ENCODE measurements at places on chromosomes 12 and 14.

- DNase-seq = no peak
These were observed 40.8 kb downstream of the CCNK start for GRCh38 chr14:99522025-99522401.

GRCh38 chr12:120224304-120225199, 23.6 kb upstream of the RPLP0 start:
- no peak for DNase-seq

- DNase-seq = no peak
These were observed 1.5 kb downstream of the VRTN start for GRCh38 chr14:74349757-74350156.

GRCh38 chr12:124188561-124189405, 106.1 kb upstream of the RFLNA start:
- DNase-seq = no peak

DNA sequence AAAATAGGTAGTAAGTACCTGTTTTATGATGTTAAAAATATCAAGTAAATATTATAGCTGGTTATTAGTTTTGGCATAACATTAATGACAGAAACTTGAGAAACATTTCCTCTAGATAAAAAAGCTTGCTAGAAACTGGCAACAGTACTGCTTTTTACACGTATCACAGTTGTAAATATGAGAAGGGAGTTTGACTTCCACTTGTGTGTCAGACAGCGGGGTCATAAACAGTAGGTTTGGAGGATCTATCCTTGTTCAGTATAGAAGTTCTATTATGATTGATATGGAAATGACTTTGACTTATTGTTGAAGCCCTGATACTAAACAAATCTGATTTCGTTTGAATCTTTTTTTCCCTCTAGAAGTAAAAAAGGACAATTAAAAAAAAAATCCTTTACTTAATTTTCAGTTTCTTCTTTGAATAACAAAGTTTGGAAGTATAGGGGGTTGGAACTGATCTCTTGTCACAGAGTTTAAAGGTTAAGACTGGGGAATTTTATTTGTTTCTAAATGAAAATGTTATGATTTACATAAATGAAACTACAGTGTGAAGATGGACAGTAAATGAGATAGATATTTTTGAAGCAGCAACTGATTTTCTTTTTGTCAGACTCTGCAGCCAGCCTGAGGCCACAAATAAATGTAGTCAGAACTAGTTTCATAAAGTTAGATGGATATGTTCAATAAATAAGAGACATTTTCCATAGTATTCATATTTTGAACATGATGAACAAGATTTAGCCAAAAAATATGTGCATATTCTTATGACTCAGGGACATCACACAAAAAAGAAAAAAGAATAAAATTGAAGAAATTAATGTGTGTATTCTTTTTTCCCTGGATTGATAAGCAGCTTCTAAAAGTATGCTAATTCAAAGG, 50.1 kb downstream of the WNK1 start:
- no peak for DNase-seq

DNA sequence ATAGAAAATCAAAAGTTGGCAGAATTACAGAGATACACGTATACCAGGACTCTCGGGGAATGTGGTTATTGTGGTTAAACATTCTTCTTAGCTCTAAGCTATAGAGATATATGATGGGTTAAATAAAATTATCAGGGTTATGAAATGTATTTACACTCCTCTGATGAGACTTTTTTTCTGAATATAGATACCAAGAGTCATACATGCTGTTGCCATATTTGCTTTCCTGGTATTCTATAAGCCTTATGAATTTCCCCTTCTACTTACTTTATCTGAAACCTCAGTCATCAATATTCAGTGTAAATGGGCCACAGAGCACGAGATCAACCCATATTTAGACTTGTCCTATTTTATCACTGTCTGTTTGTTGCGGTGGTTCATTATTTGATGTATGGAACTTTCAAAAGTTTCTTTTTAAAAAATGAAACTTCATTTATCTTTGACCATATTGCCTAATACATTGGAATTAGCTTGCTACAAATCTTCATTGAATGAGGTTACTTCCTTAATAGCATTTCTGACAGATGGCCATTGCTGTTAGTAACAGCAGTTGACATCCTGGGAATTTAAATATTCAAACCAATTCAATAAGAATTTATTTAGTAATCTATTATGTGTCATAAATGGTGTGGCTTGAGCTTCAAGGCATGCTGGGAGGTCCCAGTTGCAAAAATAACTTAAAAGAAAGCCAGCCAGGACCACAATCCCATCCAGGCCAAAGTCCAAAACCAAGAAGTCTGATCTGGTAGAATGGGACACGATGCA, 393.5 kb downstream of the PCNX1 start:
- DNase-seq = no peak

GRCh38 chr14:105247715-105248367, 492 bp upstream of the BTBD6 start:
- DNase-seq = no peak

DNA sequence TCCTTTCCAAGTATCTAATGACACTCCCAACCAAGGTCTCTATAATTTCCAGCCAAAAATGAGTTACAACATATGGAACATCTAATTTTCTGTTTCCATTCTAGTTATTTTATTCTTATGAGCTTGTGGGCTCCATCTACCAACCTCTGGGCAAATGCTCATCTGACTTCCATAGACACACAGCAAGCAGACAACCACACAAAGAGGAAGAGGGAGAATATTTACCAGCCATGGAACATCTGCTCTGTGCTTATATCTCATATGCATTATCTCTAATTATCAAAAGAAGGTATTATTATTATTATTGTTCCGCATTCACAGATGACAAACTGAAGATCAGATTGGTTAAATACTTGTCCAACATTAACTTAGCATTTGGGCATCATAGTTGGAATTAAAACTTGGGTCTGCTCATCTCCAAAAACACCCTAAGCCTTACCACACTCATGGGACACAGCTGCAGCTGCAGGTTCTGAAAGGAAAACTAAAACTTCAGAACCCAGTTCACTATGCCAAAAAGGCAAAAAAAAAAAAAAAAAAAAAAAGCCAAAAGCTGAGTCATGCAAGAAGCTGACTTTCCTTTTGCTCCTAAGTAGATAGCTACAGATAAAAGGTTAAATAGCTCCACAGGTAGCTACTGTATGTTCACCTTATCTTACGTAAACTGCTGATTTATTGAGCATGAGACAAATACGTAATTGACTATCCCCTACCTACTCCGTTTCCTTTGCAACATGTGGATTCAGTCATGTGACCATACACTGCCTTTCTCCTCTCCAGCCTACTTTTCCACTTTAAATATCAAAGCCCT, 23.6 kb upstream of the TCL1B start:
- no peak for DNase-seq

- DNase-seq = no peak
These were observed 187.9 kb upstream of the GRIN2B start for GRCh38 chr12:14169281-14169680.

DNA sequence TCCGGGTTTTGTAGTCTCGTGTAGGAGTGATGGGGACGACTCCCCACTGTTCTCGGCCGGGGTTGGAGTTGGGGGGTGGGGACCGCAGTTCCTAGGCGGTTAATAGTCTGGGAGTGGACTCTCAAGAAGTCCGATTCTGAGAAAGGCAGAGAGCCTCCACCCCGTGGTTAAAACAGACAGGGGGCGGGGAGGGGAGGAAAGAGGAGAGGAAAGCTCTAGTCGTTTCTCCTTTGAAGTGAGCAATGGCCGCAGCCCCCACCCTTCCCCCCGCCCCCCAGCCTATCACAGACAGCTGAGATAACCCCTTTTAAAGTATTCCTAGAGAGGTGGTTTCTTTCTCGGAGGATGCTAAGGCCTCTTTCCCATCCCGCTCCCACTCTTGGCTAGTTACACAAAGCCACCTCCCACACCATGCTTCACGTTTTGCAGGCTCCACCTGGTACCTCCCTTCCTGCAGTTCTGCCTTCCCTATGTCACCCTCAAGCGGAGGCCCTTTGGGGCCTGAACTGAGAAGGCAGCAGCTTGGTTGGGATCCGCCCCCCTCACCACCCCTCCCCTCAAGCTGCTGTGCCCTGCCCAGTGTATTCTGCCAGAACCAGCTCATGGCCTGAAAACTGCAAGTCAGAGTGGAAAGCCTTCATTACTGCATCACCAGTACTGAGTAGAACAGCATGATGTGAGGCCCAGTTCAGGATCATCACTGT, 853 bp downstream of the USP5 start:
- DNase-seq = peak; percentile 77

DNA sequence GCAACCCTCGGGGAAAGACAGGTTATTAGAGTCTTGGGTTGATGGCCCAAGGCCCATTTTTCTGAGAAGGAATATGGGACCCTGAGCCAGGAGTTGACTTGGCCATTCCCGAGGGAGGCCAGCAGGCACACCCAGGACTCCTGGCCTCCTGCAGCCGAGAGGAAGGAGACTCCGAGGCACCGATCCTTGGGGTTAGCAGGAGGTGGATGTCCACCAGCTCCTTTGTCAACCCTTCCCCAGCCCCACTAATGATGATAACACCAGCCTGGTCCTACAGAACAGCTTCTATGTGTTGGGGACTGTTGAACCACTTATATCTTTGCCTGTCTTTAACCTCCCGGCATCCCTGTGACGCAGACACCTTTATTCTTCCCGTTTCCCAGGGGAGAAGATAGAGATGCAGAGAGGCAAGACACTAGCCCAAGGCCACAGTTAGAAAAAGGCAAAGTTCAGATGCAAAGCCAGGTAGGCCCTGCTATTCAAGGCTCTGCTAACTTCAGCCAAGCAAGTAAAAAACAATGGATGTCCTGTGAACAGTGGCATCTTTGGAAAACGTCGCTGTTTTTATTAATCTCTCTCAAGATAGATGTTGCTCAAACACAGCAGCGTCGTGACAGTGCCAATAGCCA, 767.3 kb upstream of the TBX3 start:
- DNase-seq = no peak

DNA sequence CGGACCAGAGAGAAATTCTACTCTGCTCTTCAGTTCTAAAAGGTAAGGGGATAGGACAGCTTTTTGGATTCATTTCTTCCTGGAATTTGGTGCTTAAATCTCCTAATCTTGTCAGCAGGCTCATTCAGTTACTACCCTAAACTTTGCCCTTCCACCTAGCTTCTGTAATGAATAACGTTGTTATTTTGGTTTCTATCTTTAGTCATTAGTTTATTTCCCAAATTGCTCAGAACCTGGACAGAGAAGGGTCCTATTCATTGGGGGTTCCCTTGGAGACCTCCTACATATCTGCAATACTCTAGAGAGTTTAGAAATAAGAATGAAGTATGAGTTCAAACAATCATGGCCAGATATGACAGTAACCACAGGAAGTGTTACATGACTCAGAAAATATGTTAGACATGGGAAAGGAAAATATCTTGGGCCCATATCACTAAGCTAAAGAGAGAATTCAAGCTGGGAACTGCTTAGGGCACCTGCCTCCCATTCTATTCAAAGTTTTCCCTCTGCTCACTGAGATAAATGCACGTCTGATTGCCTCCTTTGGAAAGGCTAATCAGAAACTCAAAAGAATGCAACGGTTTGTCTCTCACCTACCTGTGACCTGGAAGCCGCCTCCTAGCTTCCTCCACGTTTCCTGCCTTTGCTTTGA, 87.9 kb downstream of the GAS2L3 start:
- no peak for DNase-seq

DNA sequence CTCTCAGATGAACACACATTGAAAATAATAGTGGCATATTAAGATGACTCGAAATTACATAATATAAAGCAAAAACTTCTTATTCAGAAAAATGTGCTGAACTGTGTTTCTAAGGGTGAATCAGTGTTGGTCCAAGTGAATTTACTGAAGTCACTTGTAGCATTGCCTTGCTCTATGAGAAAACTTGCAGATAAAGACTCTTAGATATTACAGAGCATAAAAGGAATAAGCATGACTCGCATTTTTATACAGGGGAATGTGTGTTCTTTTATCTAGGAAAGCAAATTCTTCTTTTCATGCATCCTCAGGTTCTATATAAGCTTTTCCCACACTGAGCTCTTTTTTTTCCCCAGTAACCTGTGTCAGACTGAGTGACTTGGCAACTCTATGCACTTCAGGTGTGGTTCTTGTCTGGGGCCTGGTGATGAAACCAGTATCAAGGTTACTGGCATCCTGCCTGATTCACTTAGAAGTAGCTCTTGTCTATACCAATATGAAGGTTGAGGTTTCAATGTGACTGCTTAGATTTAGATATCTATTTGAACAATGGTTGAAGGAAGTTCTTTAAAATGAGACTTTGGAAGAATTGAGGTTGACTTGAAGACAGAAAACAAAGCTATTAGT, 76.1 kb downstream of the OTOGL start:
- DNase-seq = no peak

- DNase-seq = no peak
These were observed 1.4 kb downstream of the VAMP1 start for GRCh38 chr12:6469092-6469491.

GRCh38 chr12:11581179-11581755, 68.2 kb upstream of the ETV6 start:
- peak; percentile 23 for DNase-seq

DNA sequence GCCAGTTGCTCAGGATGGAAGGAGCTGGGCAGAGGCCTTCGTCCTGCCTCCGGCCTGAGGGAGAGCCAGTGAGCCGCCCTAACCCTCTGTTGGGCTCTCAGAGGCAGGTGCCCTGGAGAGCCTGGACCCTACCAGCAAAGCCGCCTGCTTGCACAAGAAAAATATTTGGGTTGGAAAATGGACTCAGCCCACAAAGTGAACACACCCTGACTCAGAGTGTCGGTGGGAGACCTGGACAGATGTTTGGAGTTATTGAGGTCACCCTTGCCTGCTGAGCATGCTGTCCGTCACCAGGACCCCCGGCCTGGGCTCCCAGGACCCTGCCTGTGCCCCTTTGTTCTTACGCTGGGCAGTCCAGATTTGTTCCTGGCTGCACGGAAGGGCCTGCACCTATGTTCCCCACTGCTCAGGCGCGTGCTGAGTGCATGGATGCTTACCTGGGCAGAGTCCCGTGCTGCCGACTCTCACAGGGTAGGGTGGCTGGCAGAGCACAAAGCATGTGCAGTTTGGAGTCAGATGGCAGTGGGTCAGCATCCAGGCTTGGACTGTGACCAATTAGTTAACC, 22.4 kb downstream of the FAM181A start:
- DNase-seq = no peak

DNA sequence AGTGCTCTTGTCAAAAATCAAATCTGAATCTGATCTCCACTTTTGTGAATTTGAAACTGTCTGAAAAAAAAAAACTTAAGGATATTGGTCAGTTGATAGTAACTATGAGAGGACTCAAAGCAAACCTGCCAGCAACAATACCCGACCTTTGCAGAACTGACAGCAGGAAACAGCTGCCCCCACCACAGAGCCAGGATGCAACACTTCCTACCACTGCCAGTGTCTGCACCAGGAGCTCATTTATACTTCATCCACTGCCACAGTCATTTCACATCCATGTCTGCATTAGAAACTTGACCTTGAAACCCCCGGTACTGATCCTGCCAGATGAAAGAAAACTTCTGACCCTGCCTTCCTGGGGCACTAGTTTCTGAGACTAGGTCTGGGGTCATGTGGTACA, 27.4 kb upstream of the RXYLT1 start:
- DNase-seq = no peak

- DNase-seq = peak; percentile 45
These were observed 9.4 kb upstream of the KRT74 start for GRCh38 chr12:52582971-52583456.

DNA sequence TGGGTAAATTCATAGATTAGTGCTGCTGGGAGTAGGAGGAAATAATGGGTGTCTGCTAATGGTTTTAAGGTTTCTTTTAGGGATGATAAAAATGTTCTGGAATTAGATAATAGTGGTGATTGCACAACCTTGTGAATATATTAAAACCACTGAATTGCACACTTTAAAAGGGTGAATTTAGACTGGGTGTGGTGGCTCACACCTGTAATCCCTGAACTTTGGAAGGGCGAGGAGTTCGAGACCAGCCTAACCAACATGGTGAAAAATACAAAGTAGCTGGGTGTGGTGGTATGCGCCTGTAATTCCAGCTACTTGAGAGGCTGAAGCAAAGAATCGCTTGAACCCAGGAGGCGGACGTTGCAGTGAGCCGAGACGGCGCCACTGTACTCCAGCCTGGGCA, 1.3 kb downstream of the RAD52 start:
- no peak for DNase-seq
